ENCODE measurements at places on chromosomes 16 and 17. TPM values are rescaled to one million over a fixed set of nuclear protein-coding genes. Genes with fewer than 3 reads are reported as not detected.

Gene RNF222
- not detected for total RNA-seq

Gene CACNA1G
- total RNA-seq: 4.6 TPM

Gene GRIN2A
- not detected for total RNA-seq

Gene SDR42E2
- total RNA-seq: not detected

Gene TMIGD1
- total RNA-seq: not detected

Gene IRX3
- 3.2 TPM for total RNA-seq

Gene HEXIM1
- total RNA-seq: 54.8 TPM

Gene RHBDF1
- 19.8 TPM for total RNA-seq

Gene GPR139
- not detected for total RNA-seq

Gene MYH3
- 0.91 TPM for total RNA-seq

Gene ACSM5
- total RNA-seq: not detected

Gene SLFN14
- not detected for total RNA-seq

Gene CD19
- total RNA-seq: not detected

Gene DHRS7C
- not detected for total RNA-seq

Gene KRT9
- total RNA-seq: not detected

Gene HGS
- 194 TPM for total RNA-seq

Gene SOCS3
- total RNA-seq: 33.3 TPM

Gene TMEM235
- total RNA-seq: not detected

Gene RCVRN
- total RNA-seq: not detected

Gene CDR2L
- total RNA-seq: 45.6 TPM

Gene TAF15
- 221 TPM for total RNA-seq
